HT1080 (cell line): ENCODE measurements at places on chromosomes 5 and 9. TPM values are rescaled to one million over a fixed set of nuclear protein-coding genes. Genes with fewer than 3 reads are reported as not detected.

KCNV2 gene
- total RNA-seq, result not detected in 2 replicates

PCDHGA7 gene
- total RNA-seq, result 0.03 and 0.11 TPM in 2 replicates

BARHL1 gene
- total RNA-seq, result not detected in 2 replicates

COL15A1 gene
- 0.13 and 0.14 TPM in 2 replicates for total RNA-seq

COL27A1 gene
- 19.1 and 21.1 TPM in 2 replicates for total RNA-seq

HNRNPK gene
- 681 and 1,082 TPM in 2 replicates for total RNA-seq

SLIT3 gene
- total RNA-seq, result 0.08 and 0.23 TPM in 2 replicates

TMC1 gene
- not detected in 2 replicates for total RNA-seq

FOXD4L5 gene
- total RNA-seq, result not detected in 2 replicates

DNAI1 gene
- total RNA-seq, result not detected in 2 replicates

C9 gene
- not detected in 2 replicates for total RNA-seq

TAF1L gene
- not detected in 2 replicates for total RNA-seq

C5orf63 gene
- 0.37 and 1.9 TPM in 2 replicates for total RNA-seq

NUTM2G gene
- total RNA-seq, result not detected in 2 replicates

SMIM23 gene
- not detected in 2 replicates for total RNA-seq

PNPLA7 gene
- 0.21 and 0.23 TPM in 2 replicates for total RNA-seq

LAMC3 gene
- total RNA-seq, result 0.13 and 0.29 TPM in 2 replicates

ITGA2 gene
- total RNA-seq, result 60.9 and 76.0 TPM in 2 replicates

TRIM14 gene
- total RNA-seq, result 26.8 and 31.0 TPM in 2 replicates

OGN gene
- total RNA-seq, result not detected in 2 replicates

ADRA1B gene
- 0.27 and 1.1 TPM in 2 replicates for total RNA-seq

KIF27 gene
- 0.87 and 1.4 TPM in 2 replicates for total RNA-seq

TOR2A gene
- 20.7 and 27.7 TPM in 2 replicates for total RNA-seq

CARTPT gene
- not detected in 2 replicates for total RNA-seq

TAF11L10 gene
- not detected in 2 replicates for total RNA-seq

DMRTA1 gene
- total RNA-seq, result 1.3 and 1.4 TPM in 2 replicates

SARDH gene
- 0.05 and 0.30 TPM in 2 replicates for total RNA-seq

TLE4 gene
- 38.3 and 39.7 TPM in 2 replicates for total RNA-seq

XRCC4 gene
- total RNA-seq, result 15.7 and 17.7 TPM in 2 replicates
